ENCODE measurements at places on chromosomes 6 and 20.

DNA sequence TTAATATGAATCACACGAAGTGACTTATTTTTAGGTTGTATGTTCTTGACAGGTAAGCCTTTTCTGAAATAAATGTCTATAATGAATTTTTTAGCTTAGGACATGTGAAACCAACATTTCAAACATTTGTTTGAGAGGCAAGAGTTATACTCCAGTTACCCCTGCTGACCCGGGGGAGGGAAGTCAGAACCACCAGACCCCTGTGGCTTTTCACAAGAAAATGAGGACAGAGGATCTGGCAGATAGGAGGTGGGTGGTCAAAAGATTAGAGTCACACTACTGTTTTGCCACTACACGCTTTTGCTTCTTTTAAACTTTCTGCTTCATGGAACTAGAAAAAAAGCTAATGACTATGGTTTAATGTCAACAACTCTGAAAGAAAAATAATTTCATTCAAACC lies 27.5 kb upstream of the ADGRF4 start:
- no peak for DNase-seq

DNA sequence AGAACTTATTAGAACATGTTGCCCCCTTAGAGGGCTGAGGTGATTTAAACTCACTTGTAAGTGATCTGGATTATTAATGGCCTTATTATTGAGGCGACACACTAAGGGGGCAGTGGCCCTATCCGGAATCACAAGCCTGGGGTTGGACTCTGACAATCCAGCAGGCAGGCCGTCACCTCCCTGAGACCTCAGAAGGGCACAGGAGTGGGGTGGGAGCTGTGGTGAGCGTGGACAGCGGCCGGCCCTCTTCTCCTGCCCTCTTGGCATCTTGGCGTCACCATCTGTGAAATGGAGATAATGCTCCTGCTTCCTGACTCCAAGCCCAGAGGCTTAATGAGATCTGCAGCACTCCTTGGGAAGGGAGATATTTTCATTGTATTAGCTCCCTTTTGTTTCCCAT lies 15.6 kb upstream of the UQCC2 start:
- no peak for DNase-seq

DNA sequence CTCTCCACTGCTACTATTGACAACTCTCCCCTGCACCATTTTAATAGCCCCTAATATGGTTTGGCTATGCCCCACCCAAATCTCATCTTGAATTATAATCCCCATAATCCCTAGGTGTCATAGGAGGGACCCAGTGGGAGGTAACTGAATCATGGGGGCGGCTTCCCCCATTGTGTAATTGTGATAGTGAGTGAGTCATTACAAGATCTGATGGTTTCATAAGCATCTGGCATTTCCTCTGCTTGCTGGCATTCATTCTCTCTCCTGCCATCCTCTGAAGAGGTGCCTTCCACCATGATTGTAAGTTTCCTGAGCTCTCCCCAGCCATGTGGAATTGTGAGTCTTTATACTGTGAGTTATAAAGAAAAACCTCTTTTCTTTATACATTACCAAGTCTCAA lies 74.1 kb upstream of the TCF21 start:
- peak; percentile 44 for DNase-seq

DNA sequence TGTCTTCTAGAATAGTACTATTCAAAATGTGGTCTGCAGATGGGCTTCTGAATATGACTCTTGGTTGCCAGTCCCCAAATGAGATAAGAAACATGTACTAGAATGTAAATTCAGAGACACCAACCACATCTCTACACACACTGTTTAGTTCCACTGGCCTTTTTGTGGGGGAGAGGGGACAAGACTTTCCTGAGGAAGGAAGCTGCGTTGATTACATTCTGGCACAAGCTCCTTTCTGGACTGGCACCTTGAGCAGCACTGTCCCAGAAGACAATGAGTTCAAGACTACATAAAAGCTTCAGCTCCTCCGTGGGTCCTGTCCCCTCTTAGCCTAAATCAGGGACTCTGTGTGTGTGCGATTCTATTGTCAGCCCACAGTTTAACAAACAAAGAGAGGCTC lies 6.9 kb upstream of the IYD start:
- no peak for DNase-seq

DNA sequence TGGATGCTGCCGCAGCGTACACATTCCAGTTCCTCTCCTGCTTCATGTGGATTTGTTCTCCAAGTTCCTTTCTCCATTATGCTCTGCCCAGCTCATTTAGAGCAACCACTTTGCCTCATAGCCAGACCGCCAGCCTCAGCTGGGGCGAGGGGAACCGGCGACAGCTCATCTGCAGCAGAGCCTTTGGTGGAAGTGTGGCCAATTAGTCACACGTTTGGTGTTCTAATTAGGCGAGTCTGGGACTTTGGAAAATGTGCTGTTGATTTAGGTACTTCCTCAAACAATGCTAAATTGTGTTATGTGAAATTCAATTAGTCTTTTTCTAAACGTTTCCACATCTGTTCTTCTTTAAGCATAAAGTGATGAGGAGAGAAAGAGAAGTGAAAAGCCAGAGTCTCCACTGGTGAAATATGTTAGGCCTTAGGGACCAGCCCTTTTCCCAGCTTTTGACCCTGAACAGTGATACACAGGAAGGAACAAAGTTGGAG lies 217.9 kb downstream of the TBX18 start:
- no peak for DNase-seq

- DNase-seq, result no peak
Observed at GRCh38 chr6:147078602-147079001, 125.6 kb upstream of the STXBP5 start.

DNA sequence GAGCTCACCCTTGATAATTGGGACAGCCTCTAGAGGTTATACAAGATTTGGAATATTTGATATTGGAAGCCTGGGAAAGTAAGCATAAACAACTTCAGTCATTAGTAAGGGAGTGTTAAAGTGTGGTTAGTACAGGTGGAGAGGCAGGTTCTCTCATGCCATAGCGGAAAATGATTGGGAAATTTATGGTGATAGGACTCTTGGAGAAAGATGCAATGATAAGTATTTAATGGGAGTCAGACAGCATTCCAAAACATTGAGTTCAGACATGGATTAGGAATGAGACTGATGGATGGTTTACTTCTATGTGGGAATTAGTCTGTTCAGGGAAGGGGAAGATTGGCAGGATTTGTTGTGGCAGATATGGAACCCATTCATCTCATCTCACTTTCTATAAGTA lies 152.7 kb downstream of the MCHR2 start:
- no peak for DNase-seq

- DNase-seq, result peak; percentile 70
Observed at GRCh38 chr6:106997392-106998158, 23.0 kb upstream of the CD24 start.

GRCh38 chr20:35561671-35562070 lies 19.8 kb downstream of the ERGIC3 start:
- DNase-seq, result no peak

DNA sequence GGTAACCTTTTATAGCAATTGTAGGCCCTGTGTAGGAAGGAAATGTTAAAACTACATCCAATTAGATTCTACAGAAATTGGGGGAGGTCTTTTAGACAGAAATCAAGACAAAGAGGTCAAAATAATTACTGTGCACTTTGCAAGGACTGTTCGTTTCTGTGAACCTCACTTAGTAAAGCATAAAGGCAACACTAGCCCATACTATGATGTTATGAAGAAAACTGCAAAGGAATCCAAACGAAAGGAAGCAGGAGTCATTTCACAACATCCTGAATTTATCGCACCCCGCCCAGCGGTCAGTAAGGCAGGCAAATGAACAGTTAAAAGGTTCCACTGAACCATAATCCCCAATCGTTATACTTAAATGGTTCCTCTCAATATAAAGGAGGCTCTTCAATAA lies 429.5 kb upstream of the ARID1B start:
- DNase-seq, result no peak

- DNase-seq, result no peak
Observed at GRCh38 chr6:147392917-147393625, 115.4 kb upstream of the SAMD5 start.

DNA sequence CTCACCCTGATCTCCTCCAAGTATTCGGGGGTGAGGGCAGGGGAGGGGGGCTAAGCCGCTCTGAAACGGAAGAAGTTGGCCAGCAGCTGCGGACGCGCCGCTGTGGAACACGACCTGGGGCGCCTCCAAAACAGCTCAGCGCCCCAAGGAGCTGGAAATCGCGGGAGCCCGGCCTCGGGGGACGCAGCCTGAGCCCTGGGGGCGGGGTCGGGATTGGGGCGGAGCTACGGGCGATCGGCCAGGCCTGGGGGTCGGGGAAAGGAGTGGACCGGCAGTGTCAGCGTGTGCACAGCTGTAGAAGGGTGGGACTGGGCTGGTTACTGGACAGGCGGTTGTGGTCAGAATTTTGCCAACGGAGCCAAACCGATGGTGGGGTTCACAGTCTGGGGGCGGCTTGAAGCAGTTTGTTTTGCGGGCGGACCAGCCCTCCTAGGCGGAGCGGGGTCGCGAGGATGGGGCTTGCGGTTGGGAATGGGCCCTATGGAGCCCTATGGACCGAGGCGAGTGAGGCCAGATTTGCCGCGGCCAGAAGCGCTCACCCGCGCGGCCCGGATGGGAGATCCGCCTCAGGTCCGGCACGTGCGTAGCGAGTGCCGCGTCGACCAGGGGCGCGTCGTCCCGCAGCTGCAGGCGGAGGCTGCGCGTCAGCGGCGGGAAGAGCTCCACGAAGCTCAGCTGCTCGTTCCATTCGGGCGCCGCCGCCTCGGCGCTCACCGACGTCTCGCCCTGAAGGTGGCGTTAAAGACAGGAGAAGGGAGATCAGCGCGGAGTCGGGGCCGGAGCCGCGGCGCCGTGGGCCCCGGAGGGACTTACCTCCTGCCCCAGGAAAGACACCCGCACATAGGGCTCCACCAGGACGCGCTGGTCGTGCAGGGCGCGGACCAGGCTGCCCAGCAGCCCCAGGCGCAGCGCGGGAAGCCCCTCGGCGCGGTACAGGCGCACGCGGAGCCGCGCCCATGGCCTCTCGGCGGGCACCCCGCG lies 14.3 kb upstream of the SPAG4 start:
- peak; percentile 85 for DNase-seq

GRCh38 chr6:121333196-121333595 lies 1.1 kb downstream of the TBC1D32 start:
- no peak for DNase-seq

DNA sequence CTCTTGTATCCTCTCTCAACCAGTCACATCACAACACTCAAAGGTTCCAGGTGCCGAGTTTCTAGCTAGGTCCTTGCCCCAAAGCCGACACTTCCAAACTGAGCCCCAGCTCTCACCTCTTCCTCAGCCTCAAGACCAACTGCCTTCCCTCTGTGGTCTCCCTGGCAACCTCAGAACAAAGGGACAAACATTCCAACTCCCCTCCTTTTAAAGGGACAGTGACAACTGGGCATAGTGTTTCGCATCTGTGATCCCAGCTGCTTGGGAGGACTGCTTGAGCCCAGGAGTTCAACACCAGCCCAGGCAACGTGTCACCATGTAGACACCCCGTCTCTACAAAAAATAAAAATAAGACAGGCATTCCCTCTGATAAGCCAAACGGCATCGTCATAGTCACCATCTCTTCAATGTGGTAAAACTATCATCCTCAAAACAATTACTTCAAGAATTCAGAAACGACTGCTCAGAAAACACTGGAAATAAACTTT lies 11.3 kb downstream of the DIDO1 start:
- DNase-seq, result no peak
